Keratinocyte (primary cell): ENCODE measurements at places on chromosomes 5 and 9.

GRCh38 chr5:106116682-106117081 lies 1554.1 kb downstream of the EFNA5 start:
- no peak for DNase-seq

DNA sequence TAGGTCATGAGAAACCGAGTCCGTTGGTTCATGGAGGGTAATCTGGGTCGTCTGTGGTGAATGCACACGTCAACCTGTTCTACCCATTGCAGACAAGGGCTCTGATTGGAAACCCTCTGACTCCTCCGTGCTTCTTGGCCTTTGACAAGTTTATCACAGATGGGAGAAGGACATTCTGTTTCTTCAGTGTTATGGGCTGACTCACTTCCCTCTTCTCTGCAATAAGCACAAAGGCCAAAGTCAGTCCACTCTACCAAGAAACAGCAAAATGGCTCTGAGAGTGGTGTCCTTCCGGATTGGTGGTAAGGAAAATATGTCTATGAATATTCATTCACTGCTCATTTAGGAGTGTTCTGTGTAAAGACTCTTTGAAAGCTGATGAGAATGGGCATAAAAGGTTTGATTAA lies 89.3 kb downstream of the FEM1C start:
- no peak for DNase-seq

DNA sequence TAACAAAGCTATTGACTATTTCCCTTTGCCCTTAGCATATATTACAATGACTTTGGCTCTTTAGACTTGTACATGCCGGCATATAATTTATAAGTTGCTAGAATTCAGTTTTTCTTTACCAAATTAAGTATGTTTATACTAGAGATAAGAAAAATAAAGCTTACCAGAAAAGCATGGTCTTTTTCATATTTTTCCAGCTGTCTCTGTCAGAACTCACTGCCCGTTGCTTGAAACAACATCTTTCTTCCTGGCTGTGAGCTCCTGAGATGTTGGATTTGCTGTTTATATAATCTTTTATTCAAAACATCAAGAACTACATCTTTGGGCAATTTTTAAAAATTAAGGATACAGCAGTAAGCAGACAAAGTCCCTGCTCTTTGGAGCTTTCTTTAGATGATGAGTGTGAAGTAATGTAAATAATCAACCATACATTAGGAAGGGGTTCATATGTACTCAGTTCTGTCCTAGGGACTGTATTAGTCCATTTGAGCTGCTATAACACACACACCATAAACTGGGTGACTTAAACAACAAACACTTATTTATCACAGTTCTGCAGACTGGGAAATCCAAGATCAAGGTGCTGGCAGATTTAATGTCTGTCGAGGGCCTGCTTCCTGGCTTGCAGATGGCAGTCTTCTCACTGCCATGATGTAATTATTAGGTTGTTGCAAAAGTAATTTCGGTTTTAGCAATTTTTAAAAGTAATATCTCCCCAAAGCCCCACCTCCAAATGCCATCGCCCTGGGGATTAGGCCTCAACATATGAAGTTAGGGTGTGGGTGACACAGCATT lies 45.4 kb upstream of the RANBP3L start:
- DNase-seq, result no peak

- no peak for DNase-seq
These were observed 300.8 kb downstream of the TRIM32 start for GRCh38 chr9:116987721-116988485.

DNA sequence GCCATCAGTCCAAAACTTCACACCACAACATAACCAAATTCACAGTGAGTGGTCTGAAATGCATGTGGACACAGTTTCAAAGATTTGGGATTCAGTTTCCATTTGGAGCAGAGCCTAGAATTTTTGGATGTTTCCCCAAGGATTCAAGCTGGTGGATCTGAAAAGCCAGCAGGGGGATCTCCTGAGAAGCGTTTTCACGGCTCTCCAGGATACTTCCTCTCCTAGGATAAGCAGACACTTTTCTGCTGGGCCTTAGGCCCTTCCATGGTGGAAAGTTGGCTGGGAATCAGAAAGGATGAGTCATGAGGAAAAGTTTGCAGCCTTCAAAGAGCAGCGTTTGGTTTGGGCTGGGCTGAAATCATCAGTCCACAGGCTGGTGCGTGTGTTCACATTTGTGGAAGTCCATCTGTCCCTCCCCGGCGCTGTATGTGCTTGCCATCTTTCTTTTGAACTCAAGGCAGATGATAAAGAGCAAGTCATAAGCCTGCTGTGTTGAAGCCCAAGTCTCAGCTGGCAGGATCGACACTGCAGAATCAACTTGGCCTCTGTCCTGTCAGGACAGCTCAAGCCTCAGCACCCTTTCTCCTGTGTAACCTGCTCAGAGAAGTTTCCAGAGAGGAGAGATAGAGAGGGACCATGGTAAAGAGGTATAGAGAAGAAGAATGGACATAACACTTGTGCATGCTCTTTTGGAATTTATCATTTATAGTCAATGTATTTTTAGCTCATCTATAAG lies 152.6 kb upstream of the MSX2 start:
- peak; percentile 89 for DNase-seq
